NCI-H1105 treated with DMSO at 0.1 percent for 48 hours (cell line): ENCODE measurements at places on chromosomes 6 and 20.
A peak's percentile ranks its signal among the peaks of the same experiment; 100 is the strongest.

- no peak for DNase-seq
Measured at GRCh38 chr6:36596356-36596755, 2.2 kb downstream of the SRSF3 start.

- DNase-seq, result no peak
Measured at GRCh38 chr20:18166950-18167349, 29.3 kb downstream of the KAT14 start.

GRCh38 chr6:13794184-13794583 lies 20.2 kb downstream of the MCUR1 start:
- peak; percentile 4 for DNase-seq

GRCh38 chr20:17228624-17229061 lies 1.8 kb downstream of the PCSK2 start:
- peak; percentile 59 for DNase-seq

- DNase-seq, result peak; percentile 41
Measured at GRCh38 chr20:2093159-2093781, 8.4 kb upstream of the STK35 start.

GRCh38 chr6:7836371-7837026 lies 74.1 kb downstream of the TXNDC5 start:
- no peak for DNase-seq

GRCh38 chr6:3228046-3228671 lies 706 bp upstream of the TUBB2B start:
- DNase-seq, result peak; percentile 94

- no peak for DNase-seq
Measured at GRCh38 chr6:18493382-18493891, 106.3 kb downstream of the RNF144B start.

DNA sequence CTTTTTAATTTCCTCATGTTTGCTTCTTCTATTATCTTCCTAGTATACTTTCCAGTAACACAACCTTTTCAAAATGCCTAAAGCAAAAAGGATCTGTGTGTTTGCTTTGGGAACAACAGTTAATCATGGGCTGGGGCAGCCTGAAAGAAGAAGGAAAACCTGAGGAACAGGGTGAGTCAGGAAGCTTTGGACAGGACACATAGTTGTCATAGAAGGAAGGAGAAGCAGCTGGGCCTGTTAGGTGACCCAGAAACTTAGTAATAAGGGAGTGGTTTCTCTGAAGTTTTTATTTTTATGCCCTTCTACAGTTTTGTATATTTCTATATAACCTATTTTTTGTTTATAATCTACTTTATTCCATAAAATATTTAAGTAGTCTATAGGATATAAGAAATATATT lies 61.4 kb downstream of the CD24 start:
- DNase-seq, result no peak

DNA sequence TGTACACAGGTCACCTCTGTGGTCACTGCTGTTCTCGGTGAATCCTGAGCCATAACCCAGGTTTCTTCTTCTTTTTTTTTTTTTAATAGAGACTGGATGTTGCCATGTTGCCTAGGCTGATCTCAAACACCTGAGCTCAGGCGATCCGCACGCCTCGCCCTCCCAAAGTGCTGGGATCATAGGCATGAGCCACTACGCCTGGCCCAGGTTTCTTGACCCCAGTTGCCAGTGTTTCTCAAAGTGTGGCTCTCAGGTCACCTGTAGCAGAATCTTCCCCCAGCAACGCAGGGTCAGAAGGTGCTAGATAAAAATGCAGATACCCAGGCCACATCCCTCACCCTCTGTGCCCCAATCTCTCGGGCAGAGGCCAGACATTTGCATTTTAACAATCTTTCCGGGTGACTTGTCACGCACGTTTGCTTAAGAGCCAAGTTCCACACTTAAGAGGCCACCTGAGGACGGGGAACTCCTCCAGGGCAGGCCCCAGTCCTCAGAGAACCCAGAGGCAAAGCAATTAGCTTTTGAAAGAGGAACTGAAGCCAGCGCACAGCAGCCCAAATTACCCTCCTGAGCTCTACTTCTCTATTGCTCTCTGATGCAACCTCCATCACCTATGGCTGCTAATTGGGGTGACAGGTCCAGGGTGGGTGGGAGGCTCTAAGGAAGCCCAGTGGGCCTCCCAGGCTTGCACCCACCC lies 81.8 kb downstream of the NFATC2 start:
- no peak for DNase-seq

- DNase-seq, result no peak
Measured at GRCh38 chr6:56620229-56620868, 22.3 kb downstream of the DST start.

- no peak for DNase-seq
Measured at GRCh38 chr6:35365594-35366203, 23.3 kb downstream of the PPARD start.

GRCh38 chr6:52457096-52457495 lies 37.0 kb downstream of the EFHC1 start:
- no peak for DNase-seq

DNA sequence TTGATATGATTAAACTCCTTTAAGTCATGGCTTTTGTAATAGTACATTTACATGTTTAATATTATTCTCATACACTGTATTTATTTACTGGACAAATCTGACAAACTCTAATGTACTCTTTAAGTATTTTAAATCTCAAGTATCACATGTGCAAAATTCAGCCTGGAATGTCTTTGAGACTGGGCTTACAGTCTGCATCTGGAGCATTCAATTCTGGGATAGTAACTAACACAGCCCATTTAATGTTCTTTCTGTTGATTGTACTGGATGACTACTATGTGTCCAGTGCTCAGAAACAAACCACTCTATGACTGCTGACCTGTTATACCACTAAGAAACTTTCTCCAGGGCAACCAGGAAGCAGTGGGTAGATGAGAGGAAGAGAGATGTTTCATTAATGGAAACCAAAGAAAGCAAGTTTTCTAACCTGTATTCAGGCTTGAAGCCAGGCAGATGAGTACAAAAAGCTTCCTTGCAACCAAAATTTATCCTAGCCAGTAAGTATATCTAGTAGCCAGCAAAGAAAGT lies 26.8 kb downstream of the FBXL4 start:
- no peak for DNase-seq

- DNase-seq, result no peak
Measured at GRCh38 chr6:159438106-159438505, 254.9 kb downstream of the SOD2 start.

DNA sequence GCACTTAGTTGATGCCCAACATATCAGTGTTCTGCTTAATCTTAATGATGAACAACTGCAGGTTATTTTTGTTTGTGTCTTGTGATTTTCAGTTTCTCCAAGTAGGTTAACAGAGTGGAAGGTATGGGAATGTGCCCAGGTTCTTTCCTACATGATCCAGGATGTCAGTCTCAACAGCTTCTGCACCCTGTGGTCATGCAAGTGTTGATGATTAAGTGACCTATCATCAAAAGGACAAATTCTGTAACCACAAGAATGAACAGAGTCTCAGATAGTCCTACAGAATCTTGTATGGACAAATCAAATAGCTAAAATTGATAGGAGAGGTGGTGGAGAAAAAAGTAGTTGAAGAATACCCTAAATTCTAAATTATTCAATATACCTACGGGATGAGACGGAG lies 26.1 kb downstream of the MAN1A1 start:
- no peak for DNase-seq

GRCh38 chr20:24958506-24959385 lies 9.7 kb downstream of the CST7 start:
- no peak for DNase-seq

DNA sequence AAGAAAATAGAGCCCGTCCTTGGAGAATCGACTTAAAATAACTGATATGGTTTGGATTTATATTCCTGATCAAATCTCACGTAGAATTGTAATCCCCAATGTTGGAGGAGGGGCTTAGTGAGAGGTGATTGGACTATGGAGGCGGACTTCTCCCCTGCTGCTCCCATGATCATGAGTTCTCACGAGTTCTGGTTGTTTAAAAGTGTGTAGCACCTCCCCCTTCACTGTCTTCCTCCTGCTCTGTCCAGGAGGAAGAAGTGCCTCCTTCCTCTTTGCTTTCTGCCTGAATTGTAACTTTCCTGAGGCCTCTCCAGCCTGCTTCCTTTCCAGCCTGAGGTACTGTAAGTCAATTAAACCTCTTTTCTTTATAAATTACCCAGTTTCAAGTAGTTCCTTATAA lies 529.2 kb downstream of the HAO1 start:
- DNase-seq, result no peak

DNA sequence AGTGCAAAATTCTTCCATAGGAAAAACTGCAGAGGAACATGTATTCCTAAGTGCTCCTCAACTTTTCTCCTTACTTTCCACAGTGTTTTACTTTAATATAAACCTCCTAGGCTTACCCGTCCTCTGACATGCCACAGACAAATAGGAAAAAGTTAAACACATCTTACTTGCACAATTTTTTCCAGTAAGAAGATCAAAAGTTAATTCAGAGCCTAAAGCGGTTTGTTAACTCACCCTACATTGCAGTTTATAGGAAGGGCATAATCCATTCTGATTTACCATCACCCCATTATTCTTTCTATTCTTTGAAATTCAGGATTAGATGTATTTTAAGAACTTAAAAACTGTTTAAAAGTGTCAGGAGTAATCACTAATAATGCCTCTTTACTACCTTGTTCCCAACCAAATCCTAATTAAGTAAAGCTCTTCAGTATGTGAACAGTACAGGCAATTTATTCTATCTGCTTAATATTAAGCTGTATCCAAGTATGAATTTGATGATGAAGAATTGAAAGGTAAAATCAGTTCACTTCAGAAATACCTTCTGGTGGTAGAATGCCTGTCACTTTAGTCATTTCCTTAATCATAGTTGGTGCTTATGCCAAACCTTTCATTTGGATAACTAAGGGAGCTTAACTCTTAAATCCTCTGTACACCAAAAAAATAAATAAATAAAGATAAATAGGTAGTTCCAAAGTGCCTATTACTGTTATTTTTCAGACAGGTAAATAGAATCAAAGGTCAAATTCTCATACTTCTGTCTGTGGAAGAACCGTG lies 292.0 kb downstream of the ALDH8A1 start:
- DNase-seq, result no peak

DNA sequence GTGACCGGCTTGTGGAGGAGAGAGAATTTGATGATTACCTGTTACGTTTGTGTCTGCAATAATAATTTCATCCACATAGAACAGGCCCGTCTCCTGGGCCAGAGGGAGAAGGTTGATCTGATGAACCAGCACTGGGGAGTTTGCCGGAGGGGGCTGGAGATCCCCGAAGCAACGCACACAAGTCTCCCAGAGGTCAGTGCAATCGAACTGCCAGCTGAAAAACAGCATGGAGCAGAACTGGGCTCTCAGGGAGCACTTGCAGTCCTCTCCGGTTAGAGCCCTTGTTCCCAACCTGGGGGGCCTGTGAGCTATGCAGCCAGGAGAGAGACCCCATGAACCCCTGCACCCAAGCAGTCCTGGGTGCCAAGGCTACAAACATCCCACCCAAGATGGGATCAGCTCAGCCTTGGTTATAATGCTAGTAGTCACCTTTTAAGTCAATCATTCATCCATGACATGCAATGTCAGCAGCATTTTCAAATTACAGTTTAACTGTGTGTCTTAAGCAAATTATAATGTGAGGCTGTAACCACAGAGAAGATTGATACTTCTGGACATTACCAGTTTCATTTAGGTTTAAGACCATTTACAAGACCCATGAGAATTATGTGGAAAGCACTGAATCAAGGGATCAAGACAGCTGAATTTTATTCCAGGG lies 34.2 kb downstream of the PKHD1 start:
- DNase-seq, result no peak

DNA sequence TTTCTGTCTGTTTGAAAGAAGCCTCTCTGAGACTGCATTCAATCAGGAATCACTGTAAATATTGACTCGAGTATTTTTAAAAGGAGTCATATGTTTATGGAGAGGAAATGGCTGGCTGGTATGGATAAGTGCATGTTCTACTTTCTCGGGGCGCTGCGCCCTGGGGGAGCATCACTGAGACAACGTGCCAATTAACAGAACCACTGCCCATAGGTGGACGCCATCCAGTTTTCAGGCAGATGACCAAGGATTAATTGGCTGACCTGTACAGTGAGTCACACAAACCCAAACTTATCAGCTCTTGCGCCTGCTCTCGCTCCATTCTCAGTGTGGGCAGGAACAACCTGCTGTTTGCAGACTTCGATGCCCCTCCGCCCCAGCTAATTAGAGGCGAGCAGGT lies 571.2 kb downstream of the QKI start:
- no peak for DNase-seq

GRCh38 chr6:6927521-6928361 lies 180.0 kb upstream of the RREB1 start:
- DNase-seq, result no peak

DNA sequence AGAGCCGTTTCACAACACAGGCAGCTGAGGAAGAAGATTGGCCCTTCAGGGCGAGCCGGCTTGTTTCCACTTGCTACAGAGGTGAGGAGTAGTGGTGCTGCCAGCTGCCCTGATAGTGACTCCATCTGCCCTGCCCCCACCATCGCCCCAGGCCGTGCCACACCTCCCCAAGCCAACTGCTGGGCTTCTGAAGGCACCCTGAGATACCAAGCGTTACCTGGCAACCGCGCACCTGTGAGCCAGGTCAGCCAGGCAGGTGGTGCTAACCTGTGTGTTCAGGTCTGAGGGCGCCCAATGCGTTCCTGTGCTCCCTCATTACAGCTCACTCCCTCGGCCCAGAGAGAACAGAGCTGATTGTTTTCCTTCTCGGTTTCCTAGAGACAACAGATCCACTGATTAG lies 299.1 kb upstream of the ID4 start:
- peak; percentile 100 for DNase-seq
